ENCODE measurements at places on chromosomes 2 and 18.

- peak; percentile 63 for DNase-seq
Measured at GRCh38 chr2:230268606-230269243, 43.2 kb downstream of the SP140 start.

DNA sequence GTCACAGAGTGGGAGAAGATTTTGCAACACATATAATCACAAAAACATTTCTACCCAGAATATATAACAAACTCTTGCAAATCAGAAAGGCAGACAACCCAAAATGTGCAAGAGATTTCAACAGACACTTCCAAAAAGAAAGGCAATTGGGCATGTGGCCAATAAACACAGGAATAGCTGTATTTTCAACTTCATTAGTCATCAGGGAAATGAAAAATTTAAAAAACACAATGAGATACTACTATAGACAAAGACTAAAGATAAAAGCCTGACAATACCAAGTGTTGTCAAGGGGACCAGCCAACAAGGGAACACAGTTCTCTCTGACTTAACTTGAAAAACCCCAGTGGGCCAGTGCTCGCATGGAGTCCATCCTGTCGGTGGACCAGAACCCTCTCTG is 40.5 kb downstream of the MTHFD2 start:
- DNase-seq = no peak

DNA sequence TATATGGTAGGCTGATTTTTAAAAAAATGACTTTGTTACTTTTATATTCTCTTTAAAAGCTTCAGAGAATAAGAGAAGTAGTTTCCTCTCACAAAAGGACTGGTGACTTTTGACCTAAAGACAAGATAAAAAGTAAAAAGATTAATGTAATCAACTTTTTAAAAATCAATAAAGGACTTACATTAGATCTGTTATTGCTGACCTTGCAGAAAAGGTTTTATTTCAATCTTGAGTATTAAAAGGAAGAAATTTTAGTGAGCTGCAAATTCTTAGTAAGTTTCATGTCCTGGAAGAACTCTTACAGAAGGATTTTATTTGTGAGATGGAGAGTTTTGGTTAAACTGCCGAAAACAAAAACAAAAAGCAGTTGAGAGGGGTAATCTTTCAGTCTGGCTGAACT is 2.2 kb upstream of the GAREM1 start:
- DNase-seq = no peak

- DNase-seq = no peak
Measured at GRCh38 chr2:88668862-88669261, 22.6 kb upstream of the RPIA start.

DNA sequence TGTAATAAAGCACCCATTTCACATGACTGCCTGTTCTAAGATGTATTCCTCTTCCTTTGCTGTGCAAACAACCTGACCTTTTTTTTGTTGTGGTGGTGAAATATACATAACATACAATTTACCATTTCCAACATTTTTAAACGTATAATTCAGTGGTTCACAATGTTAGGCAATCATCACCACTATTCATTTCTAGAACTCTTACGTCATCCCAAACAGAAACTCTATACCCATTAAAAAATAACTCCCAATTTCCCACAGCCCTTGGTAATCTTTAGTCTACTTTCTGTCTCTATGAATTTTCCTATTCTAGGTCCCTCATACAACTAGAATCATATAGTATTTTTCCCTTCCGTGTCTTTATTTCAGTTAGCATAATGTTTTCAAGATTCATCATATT is 36.7 kb downstream of the RND3 start:
- DNase-seq = no peak

GRCh38 chr2:125581557-125581956 is 1074.4 kb upstream of the GYPC start:
- DNase-seq = no peak

- no peak for DNase-seq
Measured at GRCh38 chr2:12612671-12613070, 104.1 kb upstream of the TRIB2 start.

- peak; percentile 48 for DNase-seq
Measured at GRCh38 chr2:70961648-70961994, 16.8 kb upstream of the ANKRD53 start.

GRCh38 chr2:204154863-204155262 is 218.3 kb downstream of the ICOS start:
- DNase-seq = no peak

- DNase-seq = no peak
Measured at GRCh38 chr2:227370791-227371312, 8.3 kb downstream of the TM4SF20 start.

DNA sequence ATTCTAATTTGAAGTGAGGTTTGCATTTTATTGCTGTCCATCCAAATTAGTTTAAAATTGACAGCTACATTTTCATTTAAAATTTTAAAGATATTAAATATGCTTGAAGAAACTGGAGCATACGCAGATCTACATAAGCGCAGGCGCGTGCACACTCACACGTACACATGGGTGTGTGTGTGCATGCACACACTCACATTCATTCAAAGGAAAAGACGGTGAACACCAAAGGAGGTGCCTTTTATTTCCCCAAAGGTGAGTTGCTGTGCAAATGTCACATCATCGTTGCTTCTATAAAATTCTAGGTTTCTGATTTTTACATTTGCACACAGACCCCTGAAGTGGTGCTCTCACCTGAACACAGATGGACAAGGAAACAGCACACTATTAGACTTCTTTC is 194.2 kb downstream of the GRB14 start:
- DNase-seq = no peak

- DNase-seq = no peak
Measured at GRCh38 chr2:64631771-64632170, 21.9 kb downstream of the SERTAD2 start.

DNA sequence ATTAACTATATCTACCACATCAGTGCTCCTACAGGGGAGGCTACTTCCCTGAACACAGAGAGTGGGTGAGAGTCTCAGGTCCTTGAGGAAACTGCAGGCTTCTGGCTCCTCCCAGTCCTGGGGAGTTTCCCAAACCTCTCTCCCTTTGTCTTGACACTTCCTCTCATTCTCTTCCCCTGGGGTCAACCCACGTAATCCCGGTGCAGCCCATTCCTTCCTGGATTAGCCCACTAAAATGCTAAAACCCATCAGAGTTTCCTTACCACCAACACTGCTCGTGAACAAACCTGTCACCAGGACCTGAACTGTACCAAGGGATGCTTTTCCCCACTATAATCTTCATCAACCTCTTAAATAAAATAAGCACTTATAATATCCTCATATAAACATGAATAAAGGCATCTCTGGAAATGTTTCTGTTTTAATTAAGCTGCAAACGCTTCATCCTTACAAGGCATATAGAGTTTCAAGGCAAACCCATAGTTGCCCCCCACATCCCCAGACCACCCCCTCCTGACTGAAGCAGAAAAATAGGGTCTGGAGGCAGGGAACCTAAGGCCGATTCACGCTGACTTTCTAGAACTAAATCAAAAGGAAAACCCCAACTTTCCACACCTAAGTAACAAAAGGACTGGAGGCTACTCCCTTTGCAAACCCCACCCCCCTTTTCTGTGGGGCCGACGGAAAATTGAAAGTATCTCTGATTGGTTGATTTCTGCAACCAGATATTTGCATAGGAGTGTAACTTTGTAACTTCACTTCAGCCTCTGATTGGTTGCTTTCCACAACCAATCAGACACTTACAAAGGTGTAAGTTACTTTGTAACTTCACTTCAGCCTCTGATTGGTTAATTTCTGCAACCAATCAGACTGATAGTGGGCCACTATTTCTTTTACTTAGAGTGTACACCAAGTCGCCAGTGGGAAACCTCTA is 19.0 kb downstream of the TMSB10 start:
- peak; percentile 93 for DNase-seq

DNA sequence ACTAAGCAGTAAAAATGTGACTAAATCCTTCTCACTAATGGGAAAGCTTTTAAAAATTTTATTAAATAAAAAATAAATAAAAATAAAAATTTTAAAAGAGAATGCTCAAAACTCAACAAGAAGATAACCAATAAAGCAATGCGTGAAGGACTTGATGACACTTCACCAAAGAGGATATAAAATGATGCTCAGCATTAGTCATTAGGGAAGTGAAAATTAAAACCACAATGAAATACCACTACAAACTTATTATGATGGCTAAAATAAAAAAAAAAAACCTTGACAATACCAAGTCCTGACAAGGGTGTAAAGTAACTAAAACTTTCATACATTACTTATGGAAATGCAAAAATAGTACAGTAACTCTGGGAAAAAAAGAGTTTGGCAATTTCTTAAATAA is 3.3 kb upstream of the WDR75 start:
- no peak for DNase-seq

DNA sequence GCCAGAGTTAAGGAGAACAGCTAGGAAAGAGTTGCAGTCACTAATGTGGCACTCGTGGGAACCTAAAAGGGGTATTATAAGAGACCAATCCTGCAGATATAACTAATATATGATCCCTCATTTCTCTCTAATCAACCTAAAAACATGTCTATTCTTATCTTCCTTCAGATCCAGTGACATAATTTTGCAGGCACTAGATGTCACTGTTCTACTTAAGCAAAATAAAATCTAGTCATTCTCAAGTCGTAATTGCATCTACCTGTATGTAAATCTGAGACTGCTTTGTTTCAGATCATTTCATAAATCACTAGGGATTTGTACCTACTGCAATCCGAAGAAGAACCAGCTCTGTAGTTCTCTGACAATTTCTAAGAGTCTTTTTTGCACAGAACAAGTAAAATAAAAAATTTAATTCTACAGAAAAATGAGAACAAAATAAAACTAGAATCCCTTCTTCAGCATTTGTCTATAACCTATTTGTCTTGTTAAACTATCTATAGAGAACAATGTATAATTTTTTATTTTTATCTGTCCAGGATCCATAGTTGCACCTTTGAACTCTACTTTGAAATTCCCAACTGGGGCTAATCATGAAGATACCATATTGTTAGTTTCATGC is 56.5 kb upstream of the ERBB4 start:
- no peak for DNase-seq

- DNase-seq = no peak
Measured at GRCh38 chr2:175698061-175698460, 304.0 kb downstream of the LNPK start.

- no peak for DNase-seq
Measured at GRCh38 chr2:149290662-149291061, 39.7 kb upstream of the LYPD6 start.

- peak; percentile 75 for DNase-seq
Measured at GRCh38 chr2:24824966-24825882, 32.0 kb downstream of the CENPO start.

DNA sequence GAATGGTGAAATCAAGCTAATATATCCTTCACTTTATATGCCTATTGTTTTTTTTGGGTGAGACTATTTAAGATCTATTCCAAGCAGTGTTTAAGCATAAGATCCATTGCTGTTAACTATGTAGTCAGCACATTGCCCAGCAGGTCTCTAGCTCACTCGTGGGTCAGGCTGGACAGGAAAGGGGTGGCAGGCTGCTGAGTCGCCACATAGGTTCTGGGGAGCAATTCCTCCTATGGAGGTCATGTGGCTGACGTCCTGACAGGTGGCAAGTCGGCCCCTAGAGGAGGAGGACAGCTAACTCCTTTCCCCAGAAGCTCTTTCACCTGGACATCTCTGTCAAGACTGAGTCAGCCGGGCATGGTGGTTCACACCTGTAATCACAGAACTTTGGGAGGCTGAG is 13.9 kb upstream of the RAB31 start:
- no peak for DNase-seq

- no peak for DNase-seq
Measured at GRCh38 chr2:79972661-79973060, 331.9 kb downstream of the LRRTM1 start.

GRCh38 chr18:50791599-50792438 is 28.0 kb downstream of the MRO start:
- no peak for DNase-seq

DNA sequence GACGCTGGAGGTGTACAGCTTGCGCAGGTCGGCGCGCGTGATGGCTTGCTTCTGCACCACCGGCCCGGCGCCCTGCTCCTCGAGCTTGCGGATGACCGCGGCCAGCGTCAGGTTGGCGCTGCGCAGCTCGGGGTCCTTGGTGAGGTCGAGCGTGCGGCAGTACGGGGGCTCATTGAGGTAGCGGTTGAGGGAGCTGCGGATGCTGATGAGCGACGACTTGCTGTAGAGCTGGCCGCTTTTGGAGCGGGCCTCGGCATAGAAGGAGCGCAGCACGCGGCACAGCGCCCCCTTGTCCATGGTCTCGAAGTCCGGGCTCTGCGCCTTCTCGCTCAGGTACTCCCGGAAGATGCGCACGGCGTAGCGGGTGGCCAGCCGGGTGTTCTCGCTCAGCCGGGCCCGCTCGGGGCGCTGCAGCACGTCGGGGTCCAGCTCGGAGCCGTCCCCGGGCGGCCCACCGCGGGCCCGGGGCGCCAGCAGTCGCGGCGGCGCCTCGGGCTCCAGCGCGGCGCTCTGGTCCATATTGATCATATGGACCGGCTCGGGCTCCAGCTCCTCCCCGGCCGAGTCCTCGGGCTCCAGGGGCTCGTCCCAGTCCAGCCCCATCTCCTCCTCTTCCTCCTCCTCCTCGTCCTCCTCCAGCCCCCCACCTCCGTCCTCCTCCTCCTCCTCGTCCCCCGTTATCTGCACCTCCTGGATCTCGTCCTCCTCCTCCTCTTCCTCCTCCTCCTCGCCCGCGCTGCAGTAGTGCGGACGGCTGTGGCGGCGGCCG is 523 bp downstream of the KCTD1 start:
- DNase-seq = peak; percentile 87

DNA sequence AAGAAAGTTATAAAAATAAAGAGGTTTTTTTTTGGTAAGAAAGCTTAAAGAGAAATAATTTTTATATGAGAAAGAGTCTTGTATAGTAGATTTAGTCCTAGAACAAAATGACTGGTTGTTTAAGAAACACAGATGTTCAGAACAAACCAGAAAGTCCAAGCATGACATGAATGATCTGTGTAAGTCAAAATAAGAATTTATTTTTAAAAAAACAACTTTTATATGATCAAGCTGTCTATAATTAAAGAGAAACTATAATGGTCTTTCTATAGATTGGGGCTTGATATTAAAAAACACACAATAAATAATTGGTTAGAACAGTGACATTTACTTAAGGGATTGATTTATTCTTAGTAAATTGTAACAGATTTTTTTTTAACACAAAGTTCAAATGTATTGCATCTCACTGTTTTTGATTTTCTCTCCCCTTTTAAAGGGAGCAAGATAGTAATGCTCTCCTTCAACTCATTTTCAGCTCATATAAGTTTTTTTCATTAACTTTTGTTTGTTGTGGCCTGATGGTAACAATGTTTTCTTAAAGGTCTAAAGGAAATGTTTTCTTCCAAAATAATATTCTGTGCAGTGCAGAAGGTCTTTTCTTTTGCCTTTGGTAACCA is 1256.8 kb downstream of the LRP1B start:
- no peak for DNase-seq
